ENCODE measurements at places on chromosomes 16 and 17.

GRCh38 chr17:17876959-17877528 lies 40.3 kb upstream of the SREBF1 start:
- no peak for DNase-seq

- DNase-seq, result no peak
These were observed 22.7 kb upstream of the CPSF4L start for GRCh38 chr17:73284354-73284753.

DNA sequence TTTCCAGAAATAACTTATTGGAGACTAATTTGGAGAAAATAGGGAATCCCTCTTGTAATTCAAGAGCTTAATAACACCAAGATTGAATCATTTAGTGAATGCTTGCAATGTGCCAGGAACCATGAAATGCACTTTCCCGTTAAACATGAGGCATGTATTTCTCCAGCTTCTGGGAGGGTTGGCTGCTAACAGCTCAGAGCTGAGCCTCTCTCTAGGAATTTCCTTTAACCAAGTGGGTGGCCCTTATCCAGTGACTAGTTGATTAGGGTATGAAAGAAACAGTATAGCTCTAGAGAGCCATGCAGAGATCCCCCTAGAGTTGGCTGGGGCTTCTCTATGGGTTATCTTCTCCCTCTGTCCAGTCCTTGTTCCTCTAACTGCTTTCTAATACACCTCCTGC lies 356.4 kb upstream of the GOT2 start:
- DNase-seq, result no peak

GRCh38 chr17:63124536-63124935 lies 158.5 kb downstream of the TANC2 start:
- no peak for DNase-seq

DNA sequence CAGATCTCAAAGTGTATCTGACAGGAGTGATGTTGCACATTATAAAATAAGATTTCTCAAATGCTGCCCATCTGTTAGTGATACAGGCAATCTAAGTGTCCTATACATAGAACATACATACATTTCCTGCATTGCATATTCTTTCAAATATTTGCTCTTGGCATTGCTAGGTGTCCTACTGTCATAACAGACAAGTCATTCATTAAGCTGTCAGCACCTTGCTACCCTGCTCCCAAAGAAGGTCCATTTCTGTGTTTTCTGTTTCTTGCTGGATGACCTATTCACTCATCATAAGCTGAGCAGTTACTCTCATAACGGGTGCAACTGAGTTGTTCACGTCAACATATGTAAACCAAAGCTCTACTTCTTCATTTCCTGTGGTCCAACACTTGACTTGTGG lies 719.0 kb downstream of the KCNJ2 start:
- DNase-seq, result no peak

- DNase-seq, result no peak
These were observed 5.4 kb upstream of the CYTH1 start for GRCh38 chr17:78787444-78787843.

All from stimulated activated CD8-positive, alpha-beta memory T cell treated with anti-CD3 and anti-CD28 coated beads, Interleukin-4, amount 100 ng/mL, for 4 hours (primary cell).